ENCODE measurements at places on chromosomes 12 and 14.

GRCh38 chr12:120865098-120865497 lies 39.1 kb downstream of the SPPL3 start:
- no peak for DNase-seq

DNA sequence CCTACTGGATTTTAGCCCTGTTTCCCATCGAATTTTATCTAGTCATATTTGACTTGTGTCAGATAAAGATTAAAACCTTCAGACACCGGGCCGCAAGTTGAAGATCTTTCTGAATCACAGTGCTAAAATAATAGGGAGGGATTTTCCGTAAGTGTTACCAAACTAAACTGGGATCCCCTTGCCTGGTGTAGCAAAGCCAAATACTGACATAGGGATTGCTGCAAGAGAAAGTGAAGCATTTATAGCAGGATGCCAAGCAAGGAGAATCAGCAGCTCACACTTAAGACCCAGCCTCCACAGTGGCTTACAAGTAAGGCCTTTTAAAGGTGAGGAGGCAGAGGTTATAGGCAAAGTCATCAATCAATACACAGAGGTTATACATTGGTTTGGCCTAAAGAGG lies 147.4 kb downstream of the AKAP6 start:
- no peak for DNase-seq

DNA sequence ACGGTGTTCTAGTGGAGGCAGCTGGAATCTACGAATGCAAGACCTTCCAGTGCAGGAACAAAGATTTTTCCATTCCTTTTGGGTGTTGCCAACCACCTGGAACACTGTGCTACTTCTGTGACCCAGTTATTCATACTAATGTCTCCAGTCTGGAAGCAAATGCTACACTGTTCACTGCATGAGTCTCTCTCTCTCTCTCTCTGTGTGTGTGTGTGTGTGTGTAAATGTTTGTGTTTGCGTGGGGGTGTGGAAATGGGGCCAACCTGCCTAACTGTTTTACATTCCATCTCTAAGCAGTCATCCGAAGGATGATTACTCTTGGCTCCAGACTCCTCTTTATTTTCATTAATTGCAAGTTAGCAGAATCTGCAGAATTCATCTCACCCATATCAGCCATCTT lies 29.9 kb upstream of the YBX3 start:
- no peak for DNase-seq

GRCh38 chr12:91249518-91250272 lies 67.1 kb upstream of the DCN start:
- no peak for DNase-seq

DNA sequence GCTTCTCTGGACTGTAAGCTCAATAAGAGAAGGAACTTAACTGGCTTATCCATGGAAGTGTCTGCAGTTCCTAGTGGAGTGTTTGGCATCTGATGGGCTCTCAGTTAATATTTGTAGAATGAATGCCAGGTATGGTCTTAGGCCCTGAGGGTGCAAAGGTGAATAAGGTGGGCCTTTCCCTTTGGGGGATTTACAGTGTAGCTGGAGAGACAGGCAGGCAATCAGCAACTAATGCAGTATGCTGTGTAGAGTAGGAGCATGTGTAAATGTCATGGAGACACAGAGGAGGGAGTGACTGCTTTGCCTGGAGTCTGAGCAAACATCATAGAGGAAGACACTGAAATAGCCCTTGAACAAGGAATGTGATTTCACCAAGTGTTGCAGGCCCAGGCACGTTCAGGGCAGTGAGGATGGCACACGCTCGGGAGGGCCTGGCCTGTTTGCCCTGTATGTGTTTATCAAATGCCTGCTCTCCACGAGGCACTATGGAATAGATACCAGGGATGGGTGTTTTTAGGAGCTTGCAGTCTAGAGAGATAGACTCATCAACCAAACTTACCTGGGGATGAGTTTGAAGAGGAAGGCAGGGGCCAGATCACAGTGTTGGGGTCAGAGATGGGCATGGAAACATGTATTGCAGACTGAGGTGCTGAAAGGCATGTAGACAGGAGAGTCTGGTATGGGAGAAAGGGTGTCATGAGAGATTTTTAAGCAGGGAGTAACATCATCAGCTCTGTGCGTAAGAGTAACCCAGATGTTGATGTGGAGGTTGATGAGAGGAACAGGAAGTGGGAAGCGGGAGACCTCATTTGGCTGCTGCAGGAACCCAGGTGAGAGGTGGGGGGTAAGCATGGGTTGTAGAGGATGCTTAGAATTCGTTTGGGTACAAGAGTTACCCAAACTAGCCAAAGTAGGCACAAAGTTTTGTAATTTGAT lies 54.1 kb downstream of the PLXNC1 start:
- DNase-seq = no peak

GRCh38 chr14:31930493-31931240 lies 146.4 kb upstream of the ARHGAP5 start:
- DNase-seq = no peak

DNA sequence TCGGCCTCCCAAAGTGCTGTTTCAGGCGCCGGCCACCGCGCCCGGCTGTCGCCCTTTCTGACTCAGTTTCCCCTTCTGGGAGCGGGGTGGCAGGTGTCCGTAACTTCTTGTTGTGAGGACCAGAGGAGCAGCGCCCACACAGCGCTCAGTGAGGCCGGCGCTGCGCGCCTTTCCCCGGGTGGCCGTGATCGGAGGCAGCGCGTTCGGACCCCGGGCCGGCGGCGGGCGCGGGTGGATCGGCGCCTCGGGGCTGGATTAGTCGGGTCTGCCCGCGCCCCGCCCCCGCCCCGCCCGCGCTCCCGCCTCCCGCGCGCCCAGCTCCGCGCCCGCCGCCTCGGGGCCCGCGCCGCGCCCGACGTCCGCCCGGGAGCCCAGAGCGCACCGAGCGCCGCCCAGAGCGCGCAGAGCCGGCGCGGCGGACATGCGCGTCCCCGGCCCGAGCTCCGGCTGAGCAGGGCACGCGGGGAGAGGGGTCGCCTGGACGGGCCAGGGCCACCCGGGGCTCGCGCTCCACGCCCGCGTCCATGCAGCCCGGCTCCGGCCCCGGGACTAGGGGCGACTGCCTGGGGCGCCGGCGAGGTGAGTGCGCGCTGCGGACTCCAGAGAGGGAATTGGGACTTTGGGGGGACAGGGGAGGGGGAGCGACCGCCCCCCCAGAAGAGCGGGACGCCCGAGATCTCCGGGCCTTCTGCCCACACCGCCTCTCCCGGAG lies 50.6 kb downstream of the LRCOL1 start:
- no peak for DNase-seq

- no peak for DNase-seq
Observed at GRCh38 chr14:63179383-63179782, 24.9 kb upstream of the RHOJ start.

- peak; percentile 25 for DNase-seq
Observed at GRCh38 chr12:120710805-120711296, 593 bp downstream of the UNC119B start.

GRCh38 chr14:70921669-70922068 lies 14.4 kb downstream of the PCNX1 start:
- no peak for DNase-seq

- no peak for DNase-seq
Observed at GRCh38 chr12:93234641-93235040, 143.1 kb upstream of the NUDT4 start.
